ENCODE measurements at places on chromosomes 7 and 10.

DNA sequence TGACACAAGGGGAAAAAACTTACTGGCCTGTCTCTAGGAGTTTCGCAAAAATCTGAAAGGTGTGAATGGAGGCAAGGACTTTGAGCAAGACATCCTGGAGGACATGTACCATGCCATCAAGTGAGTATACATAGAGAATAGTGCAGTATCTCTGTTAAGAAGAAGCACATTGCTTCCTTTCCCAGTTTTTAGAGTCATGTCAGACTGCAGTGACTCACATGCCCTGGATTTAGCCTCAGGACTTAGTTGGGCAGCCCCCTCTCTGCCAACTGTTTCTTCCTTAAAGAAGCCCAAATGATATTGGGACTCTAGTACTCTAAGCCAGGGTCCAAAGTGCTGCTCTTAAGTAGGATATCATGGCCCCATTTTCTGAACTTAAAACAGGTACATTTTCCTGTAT lies 28.1 kb upstream of the NFKB2 start:
- no peak for DNase-seq

DNA sequence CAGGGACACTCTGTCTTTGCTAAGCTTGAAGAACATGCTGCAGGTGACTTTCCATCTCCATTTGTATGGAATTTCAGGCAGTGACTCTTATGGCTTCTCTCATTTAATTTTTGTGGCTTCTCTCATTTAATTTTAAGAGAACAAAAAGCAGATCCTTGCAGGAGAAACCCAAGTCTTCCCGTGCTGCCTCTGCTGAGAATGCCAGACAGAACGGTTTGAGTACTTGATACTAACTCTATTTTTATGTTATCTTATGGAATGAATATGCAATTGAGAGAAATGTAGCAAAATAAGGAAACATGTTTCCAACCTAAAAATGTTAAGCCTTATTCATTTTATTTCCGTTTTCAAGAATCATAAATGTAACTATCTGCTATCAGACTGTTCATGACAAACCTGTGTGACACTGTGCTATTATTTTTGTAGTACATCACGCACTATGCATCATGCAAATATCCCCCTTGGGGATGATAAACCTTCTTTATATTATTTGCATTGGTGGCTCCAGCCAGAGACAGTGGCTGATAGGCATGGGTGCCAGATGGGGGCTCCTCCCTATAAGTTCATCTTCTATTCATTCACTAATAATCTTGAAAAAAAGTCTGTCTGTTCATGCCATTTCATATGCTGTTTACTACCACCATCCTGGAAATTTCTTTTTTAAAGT lies 6.9 kb upstream of the RAPGEF5 start:
- no peak for DNase-seq

DNA sequence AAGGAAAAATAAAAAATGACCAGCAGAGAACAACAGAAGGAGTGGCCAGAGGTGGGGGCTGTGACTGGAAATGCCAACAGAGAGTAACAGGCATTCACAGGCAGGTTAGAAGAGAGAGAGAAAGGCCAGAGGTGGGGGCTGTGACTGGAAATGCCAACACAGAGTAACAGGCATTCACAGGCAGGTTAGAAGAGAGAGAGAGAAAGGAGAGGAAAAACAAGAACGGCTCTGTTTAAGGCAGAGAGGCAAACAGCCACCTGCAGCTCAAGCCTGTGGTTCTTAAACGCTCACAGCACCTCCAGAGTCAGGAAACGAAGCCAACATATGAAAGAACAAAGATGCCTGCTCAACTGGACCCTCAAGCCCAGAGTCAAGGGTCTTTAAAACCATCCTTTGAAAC lies 39.5 kb upstream of the DGKI start:
- DNase-seq = no peak

GRCh38 chr10:7471720-7472367 lies 61.0 kb upstream of the SFMBT2 start:
- DNase-seq = no peak

GRCh38 chr7:31986878-31987518 lies 83.2 kb downstream of the PDE1C start:
- DNase-seq = no peak

Measured in activated CD4-positive, alpha-beta T cell treated with anti-CD3 and anti-CD28 coated beads for 4 hours (primary cell).